Astrocyte of the cerebellum (primary cell): ENCODE measurements at places on chromosomes 7 and 10.
A peak's percentile ranks its signal among the peaks of the same experiment; 100 is the strongest.

GRCh38 chr10:100749309-100750217 is 4.2 kb downstream of the PAX2 start:
- DNase-seq: no peak

GRCh38 chr7:128042012-128042411 is 10.8 kb upstream of the LRRC4 start:
- no peak for DNase-seq

- no peak for DNase-seq
These were observed 2.6 kb downstream of the MEST start for GRCh38 chr7:130494431-130494858.

GRCh38 chr7:42128703-42129102 is 108.3 kb downstream of the GLI3 start:
- DNase-seq: peak; percentile 5

GRCh38 chr10:113780681-113781250 is 29.3 kb downstream of the PLEKHS1 start:
- no peak for DNase-seq

GRCh38 chr7:115066050-115066449 is 144.2 kb downstream of the MDFIC start:
- no peak for DNase-seq

DNA sequence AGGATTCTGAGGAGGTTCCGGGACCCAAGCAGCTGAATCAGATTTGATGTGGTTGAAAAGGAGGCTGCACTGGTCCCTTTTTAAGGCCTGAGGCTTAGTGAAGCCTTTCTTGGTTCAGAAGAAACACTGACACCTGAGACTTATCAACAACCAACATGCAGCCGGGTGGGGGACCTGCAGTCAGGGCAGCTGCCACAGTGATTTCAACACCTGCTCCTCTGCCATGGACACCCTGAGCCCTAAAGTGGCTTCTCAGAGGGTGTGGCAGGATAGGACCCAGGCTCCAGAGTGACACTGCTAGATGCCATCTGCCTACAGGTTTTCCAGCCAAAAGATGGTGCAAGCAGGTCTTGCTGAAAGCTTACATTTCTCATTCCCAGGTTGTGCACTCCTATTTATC is 99.3 kb downstream of the COL13A1 start:
- no peak for DNase-seq

DNA sequence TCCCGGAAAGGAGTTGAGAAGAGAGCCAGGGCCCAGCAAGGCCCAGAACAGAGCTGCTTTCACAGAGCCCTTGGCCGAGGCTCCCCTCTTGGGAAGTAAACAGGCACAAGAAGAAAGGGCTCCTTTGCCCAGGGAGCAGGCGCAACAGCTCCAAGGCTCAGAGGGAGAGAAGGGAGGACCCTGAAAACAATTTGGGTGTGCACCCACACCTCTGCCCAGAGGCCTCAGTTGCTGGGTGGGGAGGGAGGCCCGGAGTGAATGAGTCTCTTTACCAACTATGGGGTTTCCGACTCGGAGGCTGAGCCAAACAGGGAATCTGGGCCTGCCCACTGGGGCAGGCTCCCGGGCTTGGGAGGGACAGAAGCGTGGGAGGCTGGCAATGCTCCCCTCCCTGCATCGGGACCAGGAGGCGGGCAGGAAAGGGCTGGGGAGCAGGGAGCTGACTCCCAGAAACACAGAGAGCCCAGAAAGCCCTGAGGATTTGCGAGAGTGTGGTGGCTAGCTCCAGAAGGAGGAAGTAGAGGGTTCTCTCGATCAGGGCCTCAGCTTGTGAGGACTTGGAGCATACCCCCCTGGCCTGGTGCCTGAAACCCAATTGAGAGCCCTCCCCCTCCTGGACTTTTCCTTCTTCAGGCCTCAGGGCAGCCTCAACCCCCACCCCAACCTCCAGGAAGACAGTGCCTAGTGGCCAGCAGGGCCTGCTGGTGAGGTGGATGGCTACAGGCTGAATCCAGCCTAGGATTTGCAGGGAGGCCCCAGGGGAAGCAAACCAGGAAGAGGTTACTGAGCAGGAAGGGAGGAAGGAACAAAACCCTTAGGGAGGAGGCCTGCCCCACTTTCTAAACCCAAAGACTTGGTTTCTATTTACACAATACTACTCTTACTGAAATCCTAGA is 6.2 kb downstream of the C10orf105 start:
- DNase-seq: no peak

DNA sequence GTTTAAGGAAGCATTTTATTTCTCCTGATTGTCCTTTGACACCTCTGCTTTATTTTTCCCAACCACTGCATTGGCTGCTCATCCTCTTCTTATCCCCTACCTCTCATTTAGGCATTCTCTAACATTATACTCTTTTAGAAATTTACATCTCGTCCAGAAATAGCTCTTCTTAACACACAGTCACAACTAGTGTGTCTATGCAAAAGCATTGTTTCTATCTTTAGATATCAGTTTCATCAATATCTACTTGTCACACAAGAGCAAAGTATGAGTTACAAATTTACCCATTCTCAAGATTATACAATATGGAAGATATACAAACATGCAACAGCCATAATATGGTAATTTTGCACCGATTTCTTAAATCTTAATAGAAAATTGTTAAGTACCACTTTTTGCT is 35.7 kb upstream of the MDFIC start:
- DNase-seq: no peak

GRCh38 chr10:95253007-95253406 is 37.8 kb downstream of the PDLIM1 start:
- no peak for DNase-seq

GRCh38 chr7:41729059-41729458 is 26.2 kb upstream of the INHBA start:
- no peak for DNase-seq

DNA sequence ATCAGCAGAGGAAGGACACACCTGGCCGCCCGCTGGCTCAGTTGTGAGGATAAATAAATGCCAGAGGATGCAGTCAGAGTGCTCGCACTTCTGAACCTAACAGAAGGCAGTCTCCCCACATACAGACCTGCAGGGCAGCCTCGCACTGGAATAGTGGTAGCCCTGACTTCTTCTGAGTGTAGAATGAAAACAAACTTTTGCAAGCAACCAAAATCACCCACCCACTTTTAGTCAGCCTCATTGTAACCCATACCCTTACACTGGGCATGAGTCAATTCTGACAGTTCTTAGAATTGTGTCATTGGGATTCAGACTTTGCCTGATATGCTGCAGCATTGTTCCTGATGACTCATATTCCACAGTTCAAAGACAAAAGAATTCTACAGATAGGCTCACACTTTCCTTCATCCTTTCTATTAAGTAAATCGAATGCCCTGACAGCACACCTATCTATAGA is 167.0 kb upstream of the CDK1 start:
- DNase-seq: peak; percentile 33

DNA sequence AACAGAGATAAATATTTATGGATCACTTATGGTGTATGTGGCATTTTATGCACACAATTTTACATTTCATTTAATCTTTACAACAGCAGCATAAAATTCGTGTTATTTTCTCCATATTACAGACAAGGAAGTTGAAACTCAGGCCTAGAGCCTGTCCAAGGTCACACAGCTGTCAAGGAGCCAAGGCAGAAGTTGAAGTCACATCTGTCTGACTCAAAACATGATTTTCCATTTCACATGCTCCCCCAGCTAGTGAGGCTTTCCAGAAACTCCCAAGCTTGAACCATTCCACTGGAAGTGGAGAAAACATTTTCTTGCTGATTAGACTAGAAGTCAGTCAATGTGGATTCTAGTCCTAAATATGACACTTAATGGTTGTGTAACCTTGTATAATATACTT is 110.5 kb downstream of the HECTD2 start:
- no peak for DNase-seq

- DNase-seq: no peak
These were observed at the start of gene NAT16 for GRCh38 chr7:101180130-101180755. TSS of gene NAT16 (minus strand) at chr7:101180293. CDS start at chr7:101174807, 5,486 bp downstream.

- DNase-seq: no peak
These were observed 164.4 kb upstream of the FEZF1 start for GRCh38 chr7:122468945-122469344.
